ENCODE measurements at places on chromosomes 3 and 15. TPM values are rescaled to one million over a fixed set of nuclear protein-coding genes. Genes with fewer than 3 reads are reported as not detected.

DNA sequence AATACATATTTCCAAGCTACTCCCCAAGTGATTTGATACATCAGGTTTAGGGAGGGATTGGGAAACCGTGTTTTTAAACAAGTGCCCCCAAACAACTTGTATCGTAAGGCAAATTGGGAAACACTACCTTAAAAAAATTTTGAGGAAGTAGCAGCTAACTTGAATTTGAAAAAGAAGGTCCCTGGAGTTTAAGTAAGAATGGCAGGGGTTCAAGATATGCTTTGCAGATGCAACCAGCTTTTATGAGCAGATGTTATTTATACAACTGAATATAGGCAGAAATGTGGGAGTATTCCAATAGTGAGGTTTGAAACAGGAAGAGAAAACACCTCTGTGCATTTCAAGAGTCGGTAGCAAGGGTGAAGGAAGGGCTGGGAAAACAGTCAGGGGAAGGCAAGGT, 139.6 kb downstream of the IL20RB start:
- no peak for DNase-seq

DNA sequence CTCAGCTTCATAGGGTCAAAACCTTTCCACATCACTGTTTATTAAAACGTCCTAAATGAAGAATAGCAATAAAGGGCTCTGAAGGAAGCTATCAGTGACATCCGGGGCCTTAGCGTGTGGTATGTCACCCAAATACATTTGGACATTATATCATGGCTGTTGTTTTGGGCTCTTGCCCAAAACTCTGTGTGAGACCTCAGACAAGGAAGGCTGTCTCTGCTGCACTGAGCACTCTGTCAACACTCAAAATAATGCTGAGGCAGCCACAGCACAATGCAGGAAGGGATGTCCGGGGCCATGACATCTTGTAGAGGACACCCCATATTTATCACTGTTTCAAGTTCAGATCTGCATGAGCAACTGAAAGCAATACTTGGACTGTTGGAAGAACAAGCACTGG, 293.8 kb upstream of the WNT5A start:
- no peak for DNase-seq

- DNase-seq, result no peak
Measured at GRCh38 chr3:13547591-13548371, 1.1 kb upstream of the FBLN2 start.

ACAN gene
- polyA plus RNA-seq, result not detected

ALDH1L1 gene
- 1.4 TPM for polyA plus RNA-seq

- DNase-seq, result peak; percentile 30
Measured at GRCh38 chr3:131960324-131960723, 74.5 kb downstream of the CPNE4 start.

- no peak for DNase-seq
Measured at GRCh38 chr3:197881970-197882338, 68.0 kb upstream of the RPL35A start.

DNA sequence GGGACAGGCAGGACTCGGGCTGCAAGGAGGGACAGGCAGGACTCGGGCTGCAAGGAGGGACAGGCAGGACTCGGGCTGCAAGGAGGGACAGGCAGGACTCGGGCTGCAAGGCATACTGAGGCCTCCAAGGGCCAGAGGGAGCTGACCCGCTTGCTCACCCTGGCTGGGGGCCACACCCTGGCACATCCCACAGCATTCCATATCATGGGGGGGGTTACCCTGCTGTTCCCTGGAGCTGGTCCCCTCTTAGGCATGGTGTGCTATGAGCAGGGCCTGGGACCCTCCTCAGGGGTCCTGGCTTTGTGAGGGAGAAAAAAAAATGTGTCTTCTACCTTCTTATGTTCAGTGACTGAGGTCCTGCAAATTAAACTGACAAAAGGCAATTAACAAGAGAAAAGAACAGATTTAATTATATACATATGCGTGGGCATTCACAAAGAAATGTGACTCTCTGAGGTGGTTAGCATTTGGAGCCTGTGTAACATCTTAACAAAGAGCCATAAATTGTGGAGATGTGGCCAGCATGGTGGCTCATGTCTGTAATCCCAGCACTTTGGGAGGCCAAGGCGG, 97.6 kb upstream of the ALDH1A3 start:
- no peak for DNase-seq

FGD5 gene
- polyA plus RNA-seq, result 9.5 TPM

FETUB gene
- 0.63 TPM for polyA plus RNA-seq

GRCh38 chr3:52231502-52232278, 6.2 kb upstream of the TLR9 start:
- DNase-seq, result peak; percentile 86

DNA sequence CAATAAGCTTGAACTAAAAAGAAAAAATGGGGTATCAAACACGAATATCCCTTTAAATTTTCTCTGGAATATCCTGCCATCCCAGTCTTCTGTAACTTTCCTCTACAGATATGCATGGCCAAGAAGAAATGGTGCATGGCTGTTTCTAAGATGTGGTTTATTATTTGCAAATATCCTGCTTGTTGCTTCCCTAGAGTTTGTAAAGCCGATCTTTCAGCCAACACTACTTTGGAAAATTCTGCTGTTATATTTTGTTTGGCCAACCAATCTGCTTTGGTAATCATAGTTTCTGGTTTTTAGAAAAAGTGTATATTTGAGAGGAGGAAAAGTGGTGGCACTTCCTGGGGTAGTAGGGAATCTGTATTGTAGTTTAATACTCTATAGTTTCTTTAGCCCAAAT, 13.9 kb downstream of the PHLDB2 start:
- DNase-seq, result no peak

PAQR5 gene
- polyA plus RNA-seq, result 7.5 TPM
